ENCODE measurements at places on chromosomes 6 and 20.

GRCh38 chr6:138596126-138596525 lies 96.8 kb upstream of the NHSL1 start:
- DNase-seq = no peak

DNA sequence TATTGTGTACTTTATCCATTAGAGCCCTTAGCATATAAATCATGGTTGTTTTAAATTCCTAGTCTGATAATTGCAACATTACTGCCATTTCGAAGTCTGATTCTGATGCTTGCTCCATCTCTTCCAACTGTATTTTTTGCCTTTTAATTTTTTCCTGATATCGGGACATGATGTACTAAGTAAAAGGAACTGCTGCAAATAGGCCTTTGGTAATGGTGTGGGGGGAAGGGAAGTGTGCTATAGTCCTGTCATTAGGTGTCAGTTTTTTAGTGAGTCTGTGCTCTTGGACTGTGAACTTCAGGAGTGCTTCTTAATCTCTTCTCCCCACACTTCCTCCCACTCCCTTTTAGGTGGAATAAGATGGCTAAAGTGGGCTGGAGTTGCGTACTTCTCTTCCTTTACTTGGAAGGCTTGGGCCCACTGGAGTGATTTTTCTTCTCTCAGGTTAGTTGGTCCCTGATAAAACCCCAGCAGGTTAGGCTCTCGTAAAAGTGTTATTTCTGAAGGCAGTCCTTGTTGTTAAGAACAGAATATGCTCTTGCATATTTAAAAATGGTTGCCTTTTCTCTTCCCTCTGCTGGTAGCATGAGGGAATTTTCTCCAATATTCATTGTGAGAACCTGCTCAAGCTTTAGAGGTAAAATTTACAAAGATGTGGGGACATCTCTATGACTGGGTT lies 18.1 kb downstream of the STXBP5 start:
- peak; percentile 43 for DNase-seq

DNA sequence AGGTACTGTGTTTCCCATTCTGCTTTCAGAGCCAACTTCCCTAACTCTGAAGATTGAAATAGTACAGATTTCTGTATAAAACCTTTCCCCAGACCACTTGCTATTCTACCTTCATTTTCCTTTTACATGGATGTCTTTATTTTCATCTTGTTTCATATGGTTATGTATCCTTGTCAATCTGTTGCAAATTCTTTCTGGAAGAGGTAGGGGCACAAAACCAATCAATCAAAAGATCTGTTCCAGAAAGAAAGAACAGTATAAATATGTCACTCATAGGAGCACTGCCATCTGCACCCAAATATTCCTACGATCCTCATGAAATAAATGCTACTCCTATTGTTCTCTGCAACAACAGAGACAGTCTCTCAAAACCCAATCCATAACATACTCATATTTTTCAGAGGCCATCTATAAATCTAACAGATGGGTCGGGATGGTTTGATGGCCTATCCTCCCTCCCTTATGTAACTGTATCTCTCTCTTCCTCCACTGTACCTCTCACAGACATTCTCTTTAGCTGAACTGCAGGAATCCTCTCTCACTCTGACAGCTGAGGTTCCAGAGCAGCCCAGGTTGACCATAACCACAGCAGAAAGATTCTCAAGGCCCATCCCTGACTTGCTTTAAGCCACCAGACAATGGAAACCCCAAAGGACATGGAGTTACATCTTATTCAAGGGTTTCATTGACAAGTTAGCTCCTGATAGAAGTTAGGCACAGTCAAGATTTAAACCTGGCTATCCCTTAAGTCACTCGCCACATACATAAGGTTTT lies 112.8 kb downstream of the ZMYND8 start:
- no peak for DNase-seq

GRCh38 chr6:150099953-150100352 lies 31.0 kb upstream of the ULBP3 start:
- DNase-seq = no peak

DNA sequence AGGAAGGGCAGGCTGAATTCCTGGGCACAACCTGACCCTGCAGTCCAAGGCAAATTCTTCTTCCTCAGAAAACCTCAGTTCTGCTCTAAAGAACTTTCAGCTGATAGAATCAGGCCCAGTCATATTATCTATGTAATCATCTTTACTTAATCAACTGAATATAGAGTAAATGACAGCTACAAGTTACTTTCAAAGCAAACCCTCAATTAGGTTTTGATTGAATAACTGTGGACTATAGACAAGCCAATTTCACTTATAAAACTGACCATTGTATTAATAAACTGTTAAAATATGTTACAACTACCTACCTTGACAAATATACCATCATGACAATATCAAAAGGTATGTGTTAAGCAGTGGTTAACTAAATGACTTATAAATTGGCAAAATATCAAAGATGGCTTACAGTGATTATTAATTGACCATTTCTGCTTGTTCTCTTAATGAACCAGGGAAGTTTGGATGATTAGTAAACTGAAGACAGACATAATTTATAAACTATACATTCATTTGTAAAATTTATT lies 46.1 kb upstream of the ADGRF5 start:
- no peak for DNase-seq

GRCh38 chr6:34115403-34115795 lies 30.5 kb downstream of the GRM4 start:
- no peak for DNase-seq

DNA sequence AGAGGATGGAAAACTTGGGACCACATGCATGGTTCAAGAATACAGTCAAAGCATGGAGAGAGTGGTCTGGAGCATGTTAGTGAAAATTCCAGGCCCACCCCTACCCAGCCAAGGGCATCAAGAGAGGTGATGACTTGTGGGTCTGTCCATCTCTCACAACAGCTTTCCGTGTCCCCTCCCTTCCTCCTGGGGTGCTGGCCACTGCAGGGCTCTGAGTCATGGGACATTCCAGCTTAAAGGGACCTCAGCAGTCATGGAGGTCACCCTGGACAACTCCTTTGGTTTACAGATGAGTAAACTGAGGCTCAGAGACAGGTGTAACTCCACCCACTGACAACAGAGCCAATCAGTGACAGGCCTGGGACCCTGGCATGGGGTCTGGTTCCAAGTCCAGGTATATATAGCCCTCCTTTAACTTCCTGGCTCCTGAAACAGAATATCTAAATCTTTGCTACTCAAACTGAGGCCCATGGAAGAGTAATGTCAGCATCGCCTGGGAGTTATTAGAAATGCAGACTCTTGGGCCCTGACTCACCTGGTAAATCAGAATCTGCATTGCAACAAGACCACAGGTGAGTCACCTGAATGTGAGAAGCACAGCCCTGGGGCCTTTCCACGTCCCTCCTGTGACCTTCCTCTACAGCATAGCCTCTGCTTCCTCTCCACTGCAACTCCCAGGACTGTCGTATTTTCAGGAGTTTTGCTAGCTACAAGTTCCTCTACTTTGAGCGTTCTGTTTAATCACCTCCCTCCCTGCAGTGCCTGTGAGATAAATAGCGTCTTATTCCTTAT lies 170.2 kb downstream of the ZDHHC14 start:
- DNase-seq = no peak

GRCh38 chr6:68711386-68712000 lies 76.4 kb downstream of the ADGRB3 start:
- no peak for DNase-seq

DNA sequence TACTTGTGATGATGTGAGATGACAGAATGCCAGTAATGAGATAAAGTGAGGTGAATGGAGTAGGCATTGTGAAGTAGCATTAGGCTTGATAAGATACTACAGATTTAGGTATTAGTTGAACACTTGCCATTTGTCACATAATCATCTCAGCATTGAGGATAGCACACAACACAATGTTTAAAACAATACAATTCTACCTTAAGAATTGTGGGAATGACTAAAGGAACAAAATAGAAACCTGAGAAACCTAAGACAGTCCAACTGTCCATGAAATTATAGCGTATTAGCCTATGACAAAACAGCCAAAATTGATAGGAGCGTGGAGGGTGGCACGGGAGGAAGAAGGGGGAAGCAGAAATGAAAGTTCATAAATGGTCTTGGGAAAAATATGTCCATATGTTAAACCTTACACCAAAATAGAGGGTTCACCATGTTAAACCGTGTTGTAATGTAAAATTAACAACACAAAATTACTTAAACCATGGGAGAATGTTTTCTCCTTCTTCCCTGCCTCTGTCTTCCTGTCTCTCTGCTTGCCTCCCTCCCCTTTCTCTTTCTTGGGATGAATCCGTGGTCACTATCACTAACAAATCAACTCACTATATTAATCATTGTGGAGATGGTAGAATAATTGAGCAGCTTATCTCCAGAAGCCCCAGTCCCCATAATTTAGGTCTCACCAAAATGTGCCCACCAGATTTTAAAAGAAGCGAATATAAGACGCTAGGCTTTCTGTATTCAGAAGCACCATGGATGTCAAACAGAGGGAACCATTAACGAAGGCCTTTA lies 33.0 kb upstream of the HFE start:
- peak; percentile 42 for DNase-seq

DNA sequence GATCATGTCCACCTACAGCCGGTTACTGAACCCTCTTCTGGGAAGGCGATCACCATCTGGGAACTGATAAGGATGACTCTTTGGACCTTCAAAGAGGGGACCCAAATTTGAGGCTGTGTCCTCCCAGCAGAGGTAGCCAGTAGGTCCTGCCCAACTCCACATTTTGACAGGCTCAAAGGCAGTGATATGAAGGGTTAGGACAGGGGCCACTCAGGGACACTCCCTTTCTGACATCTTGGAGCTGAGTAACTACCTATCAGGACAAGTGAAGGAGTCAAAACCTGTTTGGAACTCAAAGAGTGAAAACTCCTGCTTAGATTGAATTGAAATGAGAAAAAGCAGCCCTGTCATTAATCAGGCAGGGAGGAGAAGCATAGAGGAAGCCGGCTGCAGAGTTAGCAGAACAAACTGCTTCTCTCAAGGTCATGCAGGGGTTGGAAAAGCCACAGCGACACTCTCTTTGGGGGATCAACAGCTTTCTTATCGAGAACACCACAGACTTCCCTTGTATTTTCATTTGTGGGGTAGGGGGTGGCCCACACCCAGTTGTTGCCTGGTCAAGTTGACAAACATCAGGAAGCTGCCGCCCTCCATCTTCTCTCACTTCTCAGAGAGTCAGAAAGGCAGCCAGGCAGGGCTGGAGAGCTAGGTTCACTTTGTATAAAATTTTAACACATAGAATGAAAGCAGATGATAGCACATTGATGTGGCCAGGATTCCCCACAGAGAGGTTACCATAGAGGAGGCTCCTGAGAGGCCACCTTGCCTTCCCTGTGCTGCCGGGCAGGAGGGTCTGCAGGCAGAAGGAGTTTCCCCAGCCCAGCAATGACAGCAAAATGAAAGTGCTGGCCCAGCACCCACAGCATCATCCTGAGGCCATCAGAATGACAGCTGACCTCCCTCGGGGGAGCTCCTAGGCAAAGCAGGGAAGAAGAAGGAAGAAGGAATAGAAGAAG lies 47.6 kb downstream of the AGPAT4 start:
- DNase-seq = no peak

Measured in fibroblast of mammary gland (primary cell).